Left hindlimb (tissue), 1 donor: ENCODE measurements at places on chromosomes 12 and 14.

DNA sequence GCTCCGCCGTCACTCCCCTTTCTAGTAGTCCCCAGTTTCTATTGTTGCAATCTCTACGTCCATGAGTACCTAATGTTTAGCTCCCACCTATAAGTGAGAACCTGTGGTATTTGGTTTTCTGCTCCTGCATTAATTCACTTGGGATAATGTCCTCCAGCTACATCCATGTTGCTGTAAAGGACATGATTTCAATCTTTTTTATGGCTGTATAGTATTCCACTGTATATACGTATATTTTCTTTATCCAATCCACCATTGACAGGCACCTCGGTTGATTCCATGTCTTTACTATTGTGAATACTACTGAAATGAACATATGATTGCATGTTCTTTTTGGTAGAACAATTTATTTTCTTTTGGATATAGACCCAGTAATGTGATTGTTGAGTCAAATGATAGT, 114.7 kb downstream of the ANKS1B start:
- DNase-seq, result no peak

GRCh38 chr14:60773558-60773957, 39.0 kb downstream of the MNAT1 start:
- no peak for DNase-seq

GRCh38 chr14:70685474-70686197, 43.9 kb downstream of the TTC9 start:
- DNase-seq, result no peak

- DNase-seq, result no peak
Measured at GRCh38 chr14:51630987-51631386, 20.7 kb upstream of the FRMD6 start.

DNA sequence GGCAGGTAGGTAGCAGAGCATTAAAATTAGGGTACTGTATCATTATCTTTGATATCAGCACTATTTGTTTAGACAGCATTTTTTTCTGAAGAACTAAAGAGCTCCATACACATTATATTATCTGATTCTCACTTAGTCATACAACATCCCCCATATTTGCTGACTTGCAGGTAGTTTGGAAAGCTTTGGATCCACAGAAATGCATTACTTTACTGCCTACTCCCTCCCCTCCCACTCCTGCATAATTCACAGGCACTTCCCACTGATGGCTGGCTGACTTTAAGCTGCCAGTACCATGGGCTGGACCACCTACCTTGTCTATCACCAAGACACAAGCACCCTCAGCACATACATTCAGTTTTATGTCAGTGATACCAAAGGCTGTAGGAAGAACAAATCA, 110.4 kb downstream of the SLC8A3 start:
- no peak for DNase-seq

DNA sequence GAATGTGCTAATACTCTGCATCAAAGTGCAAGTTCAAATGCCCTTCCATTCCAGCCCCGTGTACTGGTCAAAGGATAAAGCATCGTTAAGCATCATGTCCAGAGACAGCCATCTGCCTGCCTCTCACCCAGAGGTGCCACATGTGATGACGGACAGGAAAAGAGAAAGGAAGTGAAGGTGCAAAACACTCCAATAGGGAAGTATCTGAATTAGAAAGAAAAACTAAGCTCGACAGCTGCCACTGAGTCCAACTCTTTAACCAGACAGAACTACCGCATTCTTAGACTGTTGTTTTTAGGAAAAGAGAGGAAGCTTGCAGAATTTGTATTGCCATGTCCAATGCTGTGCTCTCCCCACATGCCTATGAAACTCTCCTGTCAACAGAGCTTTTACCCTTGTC, 465.0 kb upstream of the SOX5 start:
- no peak for DNase-seq

DNA sequence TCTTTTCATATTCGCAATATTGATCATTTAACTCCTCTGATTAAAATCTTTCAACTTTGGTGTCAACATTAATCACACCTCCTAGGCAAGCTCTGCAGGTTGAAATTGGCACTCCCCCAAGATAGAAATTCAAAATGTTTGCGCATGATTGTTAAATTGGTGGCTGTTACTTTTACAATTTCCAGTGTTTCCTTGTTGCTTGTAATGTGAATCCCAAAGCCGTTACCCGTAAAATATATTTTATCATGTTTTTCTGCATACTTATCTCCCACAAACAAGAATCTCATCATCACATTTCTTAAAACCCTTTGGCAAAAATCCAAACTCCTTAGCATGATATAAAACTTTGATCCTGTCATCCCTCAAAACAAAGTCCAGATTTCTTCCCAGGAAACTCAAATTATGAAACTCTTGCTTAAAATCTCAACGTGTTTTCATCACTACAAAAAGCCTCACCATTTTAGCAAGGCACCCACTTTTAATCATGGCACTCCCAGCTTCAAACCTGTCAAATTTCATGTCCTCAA, 14.7 kb downstream of the RTL1 start:
- no peak for DNase-seq

DNA sequence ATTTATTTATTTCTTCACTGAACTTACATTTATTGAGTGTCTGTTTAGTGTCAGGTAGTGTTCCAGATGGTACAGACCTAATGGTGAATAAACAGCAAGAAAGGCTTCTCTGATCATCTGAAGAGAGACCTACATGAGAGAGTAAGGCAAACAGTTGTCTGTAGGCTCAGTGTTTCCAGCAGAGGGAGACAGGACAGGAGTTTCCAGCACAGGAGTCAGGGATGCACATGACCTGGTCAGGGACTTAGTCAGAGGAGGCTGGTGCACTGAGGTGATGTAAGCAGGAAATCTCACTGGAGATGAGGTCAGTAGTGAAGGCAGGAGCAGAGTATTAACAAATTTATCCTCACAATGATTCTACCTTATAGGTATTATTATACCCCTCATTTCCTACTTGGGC, 233.2 kb downstream of the MDGA2 start:
- DNase-seq, result no peak

GRCh38 chr12:105318651-105319483, 11.6 kb upstream of the C12orf75 start:
- DNase-seq, result no peak

DNA sequence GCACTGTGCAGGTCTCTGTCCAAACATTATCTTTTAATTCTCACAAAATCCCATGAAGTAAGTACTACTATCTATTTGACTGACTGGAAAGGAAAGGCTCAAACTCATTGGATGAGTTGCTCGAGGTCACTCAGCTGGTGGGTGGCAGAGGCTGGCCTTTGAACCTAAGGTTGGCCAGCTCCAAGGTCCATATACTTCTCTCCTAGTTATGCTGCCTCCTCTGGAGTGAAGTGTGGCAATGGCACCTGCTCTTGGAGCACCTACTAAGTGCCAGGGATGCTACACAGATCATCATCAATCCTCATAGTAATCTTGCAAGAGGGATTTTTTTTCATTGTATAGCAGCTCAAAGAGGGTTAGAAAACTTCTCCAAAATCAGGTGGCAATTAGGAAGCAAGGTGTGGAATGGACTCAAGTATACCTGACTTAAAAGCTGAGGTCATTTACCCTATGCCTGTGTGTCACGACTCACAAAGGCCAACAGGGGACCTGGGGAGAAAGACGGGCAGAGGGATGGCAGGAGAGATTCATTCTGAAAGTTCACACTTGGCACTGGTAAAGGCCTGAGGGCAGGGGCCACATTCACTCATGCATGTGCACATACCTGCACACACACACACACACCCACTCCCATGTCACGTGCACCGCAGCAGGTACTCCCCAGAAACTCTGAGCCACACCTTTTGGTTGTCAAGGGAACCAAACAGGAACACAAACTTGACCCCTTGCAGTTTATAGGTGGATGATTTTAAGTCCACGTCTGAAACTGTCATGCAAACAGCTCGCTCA, 146.4 kb downstream of the FOXN3 start:
- no peak for DNase-seq

GRCh38 chr14:78566026-78566858, 396.1 kb downstream of the NRXN3 start:
- DNase-seq, result peak; percentile 73
